Spleen (tissue), 13 donors: ENCODE measurements at places on chromosomes 3 and 15. TPM values are rescaled to one million over a fixed set of nuclear protein-coding genes. Genes with fewer than 3 reads are reported as not detected.

- no peak for DNase-seq
- no peak overlapping the region for H3K4me3 ChIP-seq
- H3K36me3 ChIP-seq: no peaks in the 10 kb centered on the region
- H3K4me1 ChIP-seq: no peaks in the 10 kb centered on the region
These were observed 20.5 kb downstream of the BOC start for GRCh38 chr3:113231827-113232253.

GRCh38 chr3:94935738-94936580 lies 873.1 kb downstream of the NSUN3 start:
- no peak overlapping the region for H3K4me3 ChIP-seq
- no peak overlapping the region for H3K27ac ChIP-seq
- H3K27me3 ChIP-seq: no peaks in the 10 kb centered on the region
- H3K36me3 ChIP-seq: no peaks in the 10 kb centered on the region

Gene ELP6
- polyA plus RNA-seq: 24.8 TPM

Gene ZNF592
- polyA plus RNA-seq: 5.2 TPM

DNA sequence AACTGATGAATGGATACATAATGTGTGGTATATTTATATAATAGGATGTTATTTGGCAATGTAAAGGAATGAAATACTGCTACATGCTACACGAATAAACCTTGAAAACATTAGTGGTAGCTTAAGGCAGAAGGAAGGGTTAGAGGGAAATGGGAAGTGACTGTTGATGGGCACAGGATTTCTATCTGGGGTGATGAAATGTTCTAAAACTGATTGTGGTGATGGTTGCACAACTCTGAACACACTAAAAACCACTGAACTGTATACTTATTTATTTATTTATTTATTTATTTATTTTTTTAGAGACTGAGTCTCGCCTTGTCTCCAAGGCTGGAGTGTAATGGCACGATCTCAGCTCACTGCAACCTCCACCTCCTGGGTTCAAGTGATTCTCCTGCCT lies 24.8 kb upstream of the SHISA5 start:
- H3K36me3 ChIP-seq: no peaks in the 10 kb centered on the region
- peak overlapping the region; percentile 63 for H3K27ac ChIP-seq
- DNase-seq: no peak
- peaks cover 22% of the 10 kb centered on the region for H3K4me1 ChIP-seq
- H3K27me3 ChIP-seq: no peaks in the 10 kb centered on the region
- no peak overlapping the region for H3K4me3 ChIP-seq

- no peak overlapping the region for H3K27ac ChIP-seq
- H3K4me3 ChIP-seq: no peak overlapping the region
- H3K4me1 ChIP-seq: no peaks in the 10 kb centered on the region
- no peak for DNase-seq
- H3K27me3 ChIP-seq: no peaks in the 10 kb centered on the region
These were observed 48.6 kb upstream of the SCN5A start for GRCh38 chr3:38698061-38698460.

Gene ZNF774
- polyA plus RNA-seq: 0.20 TPM

DNA sequence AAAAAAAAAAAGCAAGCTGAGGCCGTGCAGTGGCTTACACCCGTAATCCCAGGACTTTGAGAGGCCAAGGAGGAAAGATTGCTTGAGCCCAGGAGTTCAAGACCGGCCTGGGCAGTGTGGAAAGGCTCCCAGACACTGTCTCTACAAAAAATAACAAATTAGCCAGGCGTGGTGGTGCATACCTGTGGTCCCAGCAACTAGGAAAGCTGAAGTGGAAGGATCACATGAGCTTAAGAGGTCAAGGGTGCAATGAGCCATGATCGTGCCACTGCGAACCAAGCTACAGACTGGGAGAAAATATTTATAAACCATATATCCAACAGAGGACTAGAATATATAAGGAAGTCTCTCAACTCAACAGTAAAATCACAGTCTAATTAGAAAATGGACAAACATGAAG lies 10.0 kb downstream of the KLHDC8B start:
- H3K4me3 ChIP-seq: no peak overlapping the region
- DNase-seq: no peak
- H3K27ac ChIP-seq: no peak overlapping the region
- no peaks in the 10 kb centered on the region for H3K27me3 ChIP-seq
- H3K4me1 ChIP-seq: no peaks in the 10 kb centered on the region

- no peak overlapping the region for H3K4me3 ChIP-seq
- H3K4me1 ChIP-seq: peaks cover 51% of the 10 kb centered on the region
- no peak for DNase-seq
- H3K27me3 ChIP-seq: no peaks in the 10 kb centered on the region
- H3K27ac ChIP-seq: no peak overlapping the region
These were observed 113.4 kb downstream of the CD47 start for GRCh38 chr3:107977221-107978130.

DNA sequence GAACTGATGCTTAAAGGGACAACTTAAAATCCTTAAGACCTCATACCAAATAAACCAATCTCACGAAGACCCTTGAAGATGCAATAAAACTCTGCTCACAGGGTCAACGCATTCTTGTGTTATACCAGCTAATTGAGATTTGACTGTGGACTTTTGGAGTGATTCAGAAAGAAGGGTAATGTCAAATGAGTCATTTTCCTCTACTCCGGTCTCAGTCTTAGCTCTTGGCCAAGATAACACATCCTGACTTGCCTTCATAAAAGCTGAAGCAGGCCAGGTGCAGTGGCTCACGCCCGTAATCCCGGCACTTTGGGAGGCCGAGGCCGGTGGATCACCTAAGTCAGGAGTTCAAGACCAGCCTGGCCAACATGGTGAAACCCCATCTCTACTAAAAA lies 3.8 kb downstream of the PKM start:
- peak overlapping the region; percentile 97 for H3K27ac ChIP-seq
- peaks cover 28% of the 10 kb centered on the region for H3K4me1 ChIP-seq
- no peaks in the 10 kb centered on the region for H3K36me3 ChIP-seq
- no peak for DNase-seq
- H3K27me3 ChIP-seq: no peaks in the 10 kb centered on the region
- peak overlapping the region; percentile 99 for H3K4me3 ChIP-seq

Gene IREB2
- polyA plus RNA-seq: 8.6 TPM

DNA sequence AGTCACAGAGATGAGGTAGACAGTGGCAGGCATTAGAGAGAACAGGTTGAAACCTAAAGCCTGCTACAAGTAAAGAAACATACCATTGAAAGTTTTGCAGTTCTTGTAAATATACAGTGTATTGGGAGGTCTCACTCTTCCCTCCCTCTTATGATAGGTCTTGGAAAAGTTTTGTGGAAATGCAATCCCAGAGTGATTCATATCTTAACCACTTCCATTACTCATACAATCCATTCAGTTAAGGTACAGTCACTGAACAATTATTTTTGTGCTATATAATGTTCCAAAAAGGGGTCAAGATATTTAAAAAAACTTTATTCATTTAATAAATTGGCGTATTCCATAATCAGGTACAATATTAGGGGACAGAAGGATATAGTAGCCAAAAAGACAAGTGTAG lies 737.7 kb upstream of the ALCAM start:
- H3K27me3 ChIP-seq: no peaks in the 10 kb centered on the region
- H3K36me3 ChIP-seq: no peaks in the 10 kb centered on the region
- no peaks in the 10 kb centered on the region for H3K4me1 ChIP-seq
- no peak overlapping the region for H3K27ac ChIP-seq
- DNase-seq: no peak

- DNase-seq: no peak
- no peak overlapping the region for H3K4me3 ChIP-seq
These were observed 86.4 kb downstream of the POLR2M start for GRCh38 chr15:57792724-57793449.

GRCh38 chr3:14377838-14378169 lies 24.6 kb upstream of the SLC6A6 start:
- H3K4me1 ChIP-seq: peaks cover 44% of the 10 kb centered on the region
- H3K36me3 ChIP-seq: no peaks in the 10 kb centered on the region
- H3K27ac ChIP-seq: peak overlapping the region; percentile 67
- peak; percentile 87 for DNase-seq

Gene CKMT1B
- 0.06 TPM for polyA plus RNA-seq

Gene NEIL1
- polyA plus RNA-seq: 52.1 TPM

GRCh38 chr3:42051384-42052131 lies 39.6 kb upstream of the TRAK1 start:
- H3K4me1 ChIP-seq: peaks cover 23% of the 10 kb centered on the region
- DNase-seq: no peak
- no peak overlapping the region for H3K4me3 ChIP-seq
- H3K27me3 ChIP-seq: no peaks in the 10 kb centered on the region
- H3K36me3 ChIP-seq: no peaks in the 10 kb centered on the region

Gene GOLGA8K
- polyA plus RNA-seq: 0.08 TPM

GRCh38 chr3:72345237-72345878 lies 502.9 kb downstream of the SHQ1 start:
- H3K27ac ChIP-seq: no peak overlapping the region
- peak; percentile 14 for DNase-seq
- H3K4me1 ChIP-seq: peaks cover 14% of the 10 kb centered on the region

- no peak overlapping the region for H3K27ac ChIP-seq
- H3K27me3 ChIP-seq: no peaks in the 10 kb centered on the region
- H3K4me1 ChIP-seq: no peaks in the 10 kb centered on the region
These were observed 245.4 kb downstream of the LRRN1 start for GRCh38 chr3:4044619-4045018.

DNA sequence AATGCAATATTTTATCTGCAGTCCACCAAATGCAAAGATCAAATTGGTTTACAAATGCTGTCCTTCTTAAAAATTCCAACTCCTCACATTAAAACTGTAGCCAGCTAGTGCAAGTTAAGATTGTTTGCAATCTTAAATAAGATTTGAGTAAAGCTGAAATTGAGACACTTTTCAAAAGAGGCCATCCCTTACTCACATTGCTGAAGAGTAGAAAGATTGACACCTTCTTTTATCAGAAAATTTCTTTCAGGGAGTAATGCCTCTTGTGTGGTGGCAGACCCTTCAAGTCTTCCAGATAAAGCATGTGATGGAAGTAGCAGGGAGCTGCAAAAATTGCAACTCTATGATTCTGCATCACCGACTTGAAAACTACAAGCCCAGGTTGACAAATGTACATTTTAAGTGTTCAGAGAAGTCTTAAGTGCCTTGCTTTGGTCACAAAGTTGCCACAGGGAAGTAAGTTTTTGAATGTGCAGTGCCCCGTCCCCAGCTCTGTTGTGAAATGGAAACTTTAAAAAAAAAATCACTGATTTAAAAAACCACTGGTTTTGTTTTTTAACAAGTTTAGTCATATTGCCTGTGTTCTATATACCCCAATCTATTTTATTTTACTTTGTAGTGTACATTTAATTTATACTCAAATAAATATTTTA lies 12.6 kb downstream of the CD86 start:
- DNase-seq: no peak
- H3K27ac ChIP-seq: peak overlapping the region; percentile 68
- H3K36me3 ChIP-seq: no peaks in the 10 kb centered on the region
- no peaks in the 10 kb centered on the region for H3K27me3 ChIP-seq
- H3K4me3 ChIP-seq: no peak overlapping the region

Gene MYRIP
- 3.7 TPM for polyA plus RNA-seq

- no peaks in the 10 kb centered on the region for H3K36me3 ChIP-seq
- no peaks in the 10 kb centered on the region for H3K27me3 ChIP-seq
- H3K27ac ChIP-seq: no peak overlapping the region
- peaks cover 39% of the 10 kb centered on the region for H3K4me1 ChIP-seq
These were observed 219.9 kb downstream of the TCF12 start for GRCh38 chr15:57138349-57138788.

- no peaks in the 10 kb centered on the region for H3K27me3 ChIP-seq
- H3K36me3 ChIP-seq: no peaks in the 10 kb centered on the region
- H3K4me3 ChIP-seq: no peak overlapping the region
These were observed 279.6 kb downstream of the KLF13 start for GRCh38 chr15:31606194-31606669.
